ENCODE measurements at places on chromosomes 4 and X.
A peak's percentile ranks its signal among the peaks of the same experiment; 100 is the strongest.

DNA sequence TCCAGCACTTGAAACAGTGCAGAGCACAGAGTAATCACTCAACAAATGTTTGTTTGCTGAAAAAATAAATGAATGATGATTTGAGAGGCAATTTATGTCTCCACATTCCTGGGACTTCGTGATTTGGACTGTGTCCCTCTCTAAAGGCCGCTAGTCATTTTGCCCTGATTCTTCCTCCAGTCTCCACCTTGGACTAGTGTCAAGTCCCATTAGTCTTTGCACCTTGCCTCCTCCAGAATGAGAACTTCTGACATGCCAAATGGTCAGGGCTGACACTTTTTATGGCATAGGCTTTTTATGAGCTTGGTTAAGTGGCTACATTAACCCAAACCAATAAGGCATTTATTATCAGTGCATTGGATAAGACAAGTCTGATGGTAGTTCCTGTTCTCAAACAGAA is 65.1 kb upstream of the POF1B start:
- DNase-seq: no peak

GRCh38 chr4:854356-854755 is 28.4 kb upstream of the CPLX1 start:
- no peak for DNase-seq

DNA sequence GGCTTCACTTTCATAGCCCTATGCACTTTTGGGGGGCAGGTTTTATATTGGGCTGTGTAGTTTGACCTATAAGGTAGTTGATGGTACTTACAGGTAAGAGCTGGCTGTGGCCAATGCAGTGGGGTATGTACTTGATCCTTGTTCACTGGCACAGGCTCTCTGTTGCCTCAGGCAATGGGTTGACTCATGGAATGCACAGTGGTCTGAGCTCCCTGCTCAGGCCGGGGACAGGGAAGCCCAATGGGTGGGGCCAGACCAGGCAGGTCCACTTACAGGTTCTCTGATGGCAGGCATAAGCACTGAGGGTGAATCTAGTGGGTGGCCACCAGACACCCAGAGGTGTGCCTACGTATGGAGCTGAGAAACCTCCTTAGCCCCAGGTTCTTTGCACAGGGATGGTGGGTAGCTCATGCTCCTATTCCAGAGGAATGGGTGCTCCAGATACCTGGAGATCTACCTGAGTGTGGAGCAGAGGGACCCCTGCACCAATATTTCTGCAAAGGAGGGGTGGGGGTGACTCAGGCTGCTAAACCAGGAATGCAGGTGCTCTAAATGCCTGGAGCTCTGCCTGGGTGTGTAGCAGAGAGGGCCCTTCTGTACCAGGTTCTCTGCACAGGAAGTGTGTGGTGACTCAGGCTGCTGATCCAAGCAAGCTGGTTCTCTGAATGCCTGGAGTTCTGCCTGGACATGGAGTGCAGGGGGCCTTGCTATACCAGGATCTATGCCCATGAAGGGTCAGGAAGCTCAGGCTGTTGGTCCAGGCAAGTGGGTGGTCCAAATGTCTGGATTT is 52.3 kb downstream of the IL1RAPL2 start:
- no peak for DNase-seq

- peak; percentile 42 for DNase-seq
Measured at GRCh38 chr4:28211676-28212470, 1351.2 kb downstream of the STIM2 start.

GRCh38 chr4:113445286-113445685 is 316.3 kb downstream of the CAMK2D start:
- peak; percentile 96 for DNase-seq

GRCh38 chr4:182492423-182492822 is 249.2 kb downstream of the TENM3 start:
- DNase-seq: peak; percentile 71

DNA sequence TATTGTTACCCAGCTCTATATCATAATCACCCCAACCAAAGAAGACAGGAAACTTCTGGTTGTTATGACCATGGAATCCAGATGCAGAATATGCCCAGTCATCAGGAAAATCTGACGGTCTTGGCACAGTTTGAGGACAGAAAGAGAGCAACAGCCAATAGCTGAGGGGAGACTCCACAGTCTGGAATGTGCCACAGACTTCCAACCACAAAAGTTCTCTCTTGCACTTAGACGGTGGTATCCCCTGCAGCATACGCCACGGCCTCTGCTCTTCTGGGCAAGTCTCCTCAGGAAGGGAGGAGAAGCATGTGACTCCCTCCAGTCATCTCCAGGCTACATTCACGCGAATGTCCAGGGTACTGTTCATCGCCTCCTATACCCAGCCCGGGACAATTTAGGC is 18.4 kb downstream of the ZNF827 start:
- DNase-seq: peak; percentile 90

DNA sequence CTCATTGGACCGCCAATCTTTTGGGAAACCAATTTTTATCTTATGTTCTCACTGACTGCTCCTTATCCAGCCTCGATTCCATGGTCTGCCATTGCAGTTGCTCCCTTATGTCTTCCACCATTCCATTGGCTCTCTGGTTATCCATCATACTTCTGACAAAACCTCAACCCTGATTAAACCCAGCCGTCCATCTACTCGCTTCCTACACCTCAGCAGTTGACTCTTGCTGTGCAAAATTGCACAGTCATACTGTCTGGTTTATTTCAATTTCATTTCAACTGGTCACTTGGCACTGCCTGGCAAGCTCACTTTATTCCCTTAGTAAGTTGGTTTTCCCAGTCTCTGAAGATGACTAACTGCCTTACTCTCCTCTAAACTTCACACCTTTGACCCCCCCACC is 26.2 kb downstream of the ARL9 start:
- DNase-seq: peak; percentile 10

DNA sequence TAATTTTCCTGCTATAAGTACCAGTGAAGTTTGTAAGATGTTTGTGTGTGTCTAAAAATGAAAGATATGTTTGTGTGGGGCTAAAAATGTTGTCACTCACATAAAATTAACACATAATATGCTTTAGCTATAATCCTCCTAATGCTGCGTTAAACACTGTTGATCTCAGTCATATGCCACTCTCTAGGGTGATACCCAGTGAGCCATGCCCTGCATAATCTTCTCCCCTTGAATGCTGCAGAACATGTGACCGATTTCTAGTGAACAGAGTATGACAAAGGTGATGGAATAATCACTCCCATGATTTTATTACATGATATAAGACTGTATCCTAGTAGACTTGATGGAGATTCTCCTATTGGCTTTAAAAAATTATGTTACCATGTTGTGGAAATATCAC is 119.1 kb upstream of the EPHA5 start:
- DNase-seq: no peak

DNA sequence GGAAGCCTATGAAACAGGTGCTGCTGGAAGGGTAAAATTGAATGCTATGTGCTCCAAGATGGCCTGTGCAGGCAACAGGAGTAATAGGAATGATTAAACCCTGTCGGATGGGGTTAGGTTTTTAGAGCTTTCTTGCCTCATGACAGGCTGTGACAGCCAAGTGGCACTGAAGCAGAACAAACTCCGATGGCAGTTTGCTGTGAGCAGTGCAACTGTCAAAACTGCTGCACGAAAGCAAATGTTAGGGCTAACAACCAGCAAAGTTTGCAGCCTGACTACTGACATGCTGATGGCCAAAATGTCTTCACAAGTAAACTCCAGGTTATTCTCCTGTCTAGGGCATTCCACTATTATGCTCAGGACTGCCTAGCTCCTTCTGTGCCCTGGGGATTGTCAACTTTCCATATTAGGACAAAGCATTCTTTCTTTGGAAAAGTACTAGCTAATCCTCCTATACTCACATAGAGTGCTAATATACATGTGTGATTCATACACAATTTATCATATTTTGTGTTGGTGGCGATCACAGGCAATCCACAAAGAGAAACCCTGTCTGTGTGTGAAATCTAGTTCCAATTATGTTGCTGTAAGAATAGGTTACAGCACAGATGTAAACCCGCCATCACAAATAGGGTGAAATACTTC is 486.6 kb upstream of the TENM3 start:
- DNase-seq: no peak

GRCh38 chr4:165129924-165130323 is 17.3 kb upstream of the TMEM192 start:
- DNase-seq: no peak

- no peak for DNase-seq
Measured at GRCh38 chr4:36172656-36173055, 71.7 kb downstream of the ARAP2 start.
